Activated CD4-positive, alpha-beta T cell treated with anti-CD3 and anti-CD28 coated beads, Interleukin-2, amount 10 ng/mL, durations not matched to agents 7 days and 5 days (primary cell): ENCODE measurements at places on chromosomes 5 and 9. TPM values are rescaled to one million over a fixed set of nuclear protein-coding genes. Genes with fewer than 3 reads are reported as not detected.

DNA sequence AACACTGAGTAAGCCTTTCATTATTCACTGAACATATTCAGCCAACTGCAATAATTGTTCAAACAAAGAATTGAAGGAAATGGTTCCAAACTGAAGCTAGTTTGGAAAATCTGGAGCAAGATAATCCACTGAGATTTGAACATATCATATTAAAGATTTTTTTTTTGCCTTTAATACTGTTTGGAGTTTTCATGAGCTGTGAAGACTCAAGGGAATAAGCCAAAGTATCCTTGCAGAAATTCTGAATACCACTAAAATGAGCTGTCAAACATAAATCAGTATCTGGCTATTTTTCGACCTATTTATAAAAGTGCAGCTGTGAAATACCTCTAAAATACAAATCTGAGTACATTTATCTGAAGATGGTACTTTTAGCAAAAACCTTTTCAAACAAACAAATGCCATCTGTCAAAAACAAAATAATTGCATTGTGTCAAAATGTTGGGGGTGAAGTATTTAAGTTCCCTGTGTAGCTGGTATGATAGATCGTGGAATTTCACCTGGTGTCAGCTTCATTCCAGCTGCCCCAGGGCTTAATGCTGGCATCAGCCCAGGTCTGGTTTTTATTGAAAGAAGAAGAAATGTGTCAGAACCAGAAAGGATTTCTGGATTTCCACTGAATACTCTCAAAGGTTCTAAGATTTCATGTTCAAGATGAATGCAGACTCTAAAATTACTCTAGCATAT lies 149.0 kb upstream of the GRAMD2B start:
- no peak for DNase-seq
- H3K27ac ChIP-seq, result no peak overlapping the region
- H3K4me1 ChIP-seq, result no peaks in the 10 kb centered on the region
- no peaks in the 10 kb centered on the region for H3K27me3 ChIP-seq
- no peaks in the 10 kb centered on the region for H3K36me3 ChIP-seq

DNA sequence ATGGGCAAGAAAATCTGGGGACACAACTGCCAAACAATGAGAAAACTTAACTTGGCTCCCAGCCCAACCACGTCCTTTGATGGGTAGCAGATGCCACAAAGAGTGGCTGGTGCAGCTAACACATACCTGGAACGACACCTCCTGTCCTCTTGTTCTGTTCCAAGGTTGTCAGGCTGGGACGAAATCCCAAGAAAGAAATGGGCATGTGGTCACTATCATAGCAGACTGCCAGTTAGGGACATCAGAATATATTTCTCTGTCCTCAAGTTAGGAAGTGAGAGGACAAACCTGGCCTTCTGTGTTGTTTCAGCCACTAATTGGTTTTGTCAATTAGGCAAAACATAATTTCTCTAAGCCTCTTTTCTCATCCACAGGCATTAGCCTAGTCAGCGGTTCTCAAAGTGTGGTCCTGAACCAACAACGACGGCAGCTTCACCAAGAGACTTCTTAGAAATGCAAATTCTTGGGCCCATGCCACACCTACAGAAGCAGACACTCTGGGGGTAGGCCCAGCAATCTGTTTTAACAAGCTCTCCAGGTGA lies 63.4 kb downstream of the RAPGEF1 start:
- H3K4me3 ChIP-seq, result peak overlapping the region; percentile 55
- no peaks in the 10 kb centered on the region for H3K27me3 ChIP-seq
- H3K36me3 ChIP-seq, result peaks cover 23% of the 10 kb centered on the region
- peak overlapping the region; percentile 92 for H3K27ac ChIP-seq

GRCh38 chr9:22512495-22512894 lies 65.9 kb downstream of the DMRTA1 start:
- H3K4me1 ChIP-seq, result no peaks in the 10 kb centered on the region
- no peak for DNase-seq
- H3K36me3 ChIP-seq, result no peaks in the 10 kb centered on the region
- no peak overlapping the region for H3K27ac ChIP-seq

GRCh38 chr5:83576341-83576740 lies 104.8 kb downstream of the VCAN start:
- peaks cover 7% of the 10 kb centered on the region for H3K27me3 ChIP-seq
- H3K4me3 ChIP-seq, result no peak overlapping the region
- H3K27ac ChIP-seq, result no peak overlapping the region
- no peak for DNase-seq
- H3K36me3 ChIP-seq, result no peaks in the 10 kb centered on the region
- H3K4me1 ChIP-seq, result no peaks in the 10 kb centered on the region

DNA sequence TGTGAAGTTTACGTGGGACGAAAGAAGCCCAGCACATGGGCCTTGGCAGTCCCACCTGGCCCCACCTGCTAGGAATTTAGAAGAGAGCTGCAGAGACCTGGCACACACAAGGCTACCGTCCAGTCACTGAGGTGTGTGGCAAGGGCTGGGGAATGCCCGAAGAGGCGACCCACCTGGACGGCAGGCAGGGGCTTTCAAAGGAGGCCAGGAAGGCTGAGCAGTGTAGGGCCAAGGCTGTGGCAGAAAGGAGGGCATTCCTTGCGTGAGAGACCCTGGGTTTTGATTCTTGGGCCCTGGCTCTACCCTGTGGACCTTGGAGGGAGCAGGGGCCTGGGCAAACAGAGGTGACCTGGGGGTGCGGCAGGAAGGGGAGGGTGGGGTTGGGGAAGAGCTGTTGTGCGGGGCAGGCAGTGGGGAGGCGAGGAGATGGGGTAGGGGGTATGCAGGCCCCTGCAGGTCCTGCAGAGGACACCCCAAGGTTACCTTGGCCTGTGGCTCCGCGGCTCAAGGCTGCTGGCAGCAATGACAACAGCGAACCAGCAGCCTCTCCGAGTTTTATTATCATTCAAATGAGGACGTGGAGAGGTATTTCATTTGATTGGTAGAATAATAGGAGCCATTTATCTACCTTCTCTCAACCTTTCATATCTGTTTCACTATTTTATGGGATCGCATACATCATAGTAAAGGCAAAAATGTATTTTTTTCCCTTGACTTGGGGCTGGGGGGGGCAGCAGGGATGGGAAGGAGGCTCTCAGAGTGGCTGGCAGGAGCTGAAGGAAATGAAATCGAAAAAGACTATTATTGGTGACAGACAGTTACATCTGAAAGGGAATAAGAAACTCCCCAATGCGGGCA lies 24.8 kb downstream of the TSPAN17 start:
- no peak overlapping the region for H3K27ac ChIP-seq
- H3K36me3 ChIP-seq, result no peaks in the 10 kb centered on the region
- H3K4me3 ChIP-seq, result no peak overlapping the region
- DNase-seq, result no peak

DNA sequence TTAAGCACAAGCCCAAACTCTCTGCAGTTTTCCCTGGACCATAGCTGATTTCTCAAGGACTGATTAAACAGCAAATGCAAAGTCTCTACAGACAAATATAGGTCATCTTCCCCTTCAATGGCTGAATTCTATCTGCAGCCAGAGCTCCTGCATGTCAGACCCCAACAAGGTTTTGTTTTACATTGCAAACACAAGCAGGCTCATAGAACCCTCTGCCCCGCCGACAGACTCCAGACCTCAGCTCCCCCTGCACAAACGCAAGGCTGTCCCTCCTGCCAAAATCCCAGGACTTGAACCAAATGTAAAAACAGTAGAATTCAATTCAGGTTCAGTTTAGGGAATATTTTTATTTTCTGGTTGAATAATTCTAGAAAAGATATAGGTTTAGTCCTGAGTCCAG lies 526.7 kb upstream of the TRPC7 start:
- H3K4me1 ChIP-seq, result no peaks in the 10 kb centered on the region
- H3K27ac ChIP-seq, result no peak overlapping the region
- H3K27me3 ChIP-seq, result no peaks in the 10 kb centered on the region

GRCh38 chr9:82495884-82496777 lies 507.6 kb downstream of the SPATA31D1 start:
- no peaks in the 10 kb centered on the region for H3K27me3 ChIP-seq
- no peaks in the 10 kb centered on the region for H3K4me1 ChIP-seq

GRCh38 chr5:135642934-135643333 lies 64.1 kb upstream of the CXCL14 start:
- no peaks in the 10 kb centered on the region for H3K36me3 ChIP-seq
- no peak overlapping the region for H3K4me3 ChIP-seq
- peaks cover 21% of the 10 kb centered on the region for H3K27me3 ChIP-seq

- H3K36me3 ChIP-seq, result no peaks in the 10 kb centered on the region
- no peaks in the 10 kb centered on the region for H3K27me3 ChIP-seq
Measured at GRCh38 chr5:122442938-122443337, 130.9 kb downstream of the SNCAIP start.

DNA sequence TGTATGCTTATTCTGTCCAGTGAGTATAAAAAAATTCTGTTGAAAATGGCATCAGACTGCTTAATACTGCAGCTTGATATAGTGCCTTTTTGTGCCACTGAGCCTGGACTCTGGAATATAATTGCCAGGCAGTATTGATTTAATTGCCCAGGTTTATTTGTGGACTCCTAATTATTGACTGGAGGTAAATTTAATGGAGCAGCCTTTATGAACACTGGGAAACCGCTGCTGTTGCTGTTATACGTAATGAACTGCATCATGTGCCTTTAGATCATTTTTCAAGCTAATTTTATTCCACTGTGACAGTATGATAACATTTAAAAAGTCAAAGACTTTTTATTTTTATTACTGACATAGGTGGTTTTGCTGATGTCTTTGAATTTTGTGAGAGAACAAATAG lies 90.2 kb upstream of the SH3GL2 start:
- H3K4me1 ChIP-seq, result no peaks in the 10 kb centered on the region
- no peak overlapping the region for H3K4me3 ChIP-seq
- DNase-seq, result no peak

- no peaks in the 10 kb centered on the region for H3K27me3 ChIP-seq
- H3K4me1 ChIP-seq, result peaks cover 3% of the 10 kb centered on the region
- no peaks in the 10 kb centered on the region for H3K36me3 ChIP-seq
- no peak for DNase-seq
- no peak overlapping the region for H3K4me3 ChIP-seq
Measured at GRCh38 chr5:82163452-82164175, 114.5 kb downstream of the RPS23 start.

DNA sequence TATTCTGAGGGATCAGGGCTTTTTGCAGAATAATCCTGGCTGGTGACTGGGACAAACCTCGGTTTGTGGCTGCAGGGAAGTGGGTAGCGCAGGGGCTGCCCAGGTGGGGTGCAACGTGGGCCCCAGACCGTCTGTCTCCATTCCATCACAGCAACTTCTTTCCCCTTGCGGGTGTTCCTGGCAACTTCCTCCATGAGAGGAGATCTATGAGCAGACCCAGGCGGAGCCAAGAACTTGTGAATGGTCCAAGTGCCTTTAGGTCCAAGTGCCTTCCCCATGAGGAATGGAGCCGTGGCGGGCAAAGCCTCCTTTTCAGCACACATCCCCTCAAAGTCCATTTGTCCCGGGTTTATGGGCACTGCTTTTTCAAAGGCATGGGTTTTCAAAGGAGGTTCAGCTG lies 136.5 kb downstream of the PHF2 start:
- H3K27ac ChIP-seq, result no peak overlapping the region
- H3K4me3 ChIP-seq, result no peak overlapping the region
- no peak for DNase-seq
- H3K27me3 ChIP-seq, result peaks cover 8% of the 10 kb centered on the region
- H3K36me3 ChIP-seq, result no peaks in the 10 kb centered on the region

DNA sequence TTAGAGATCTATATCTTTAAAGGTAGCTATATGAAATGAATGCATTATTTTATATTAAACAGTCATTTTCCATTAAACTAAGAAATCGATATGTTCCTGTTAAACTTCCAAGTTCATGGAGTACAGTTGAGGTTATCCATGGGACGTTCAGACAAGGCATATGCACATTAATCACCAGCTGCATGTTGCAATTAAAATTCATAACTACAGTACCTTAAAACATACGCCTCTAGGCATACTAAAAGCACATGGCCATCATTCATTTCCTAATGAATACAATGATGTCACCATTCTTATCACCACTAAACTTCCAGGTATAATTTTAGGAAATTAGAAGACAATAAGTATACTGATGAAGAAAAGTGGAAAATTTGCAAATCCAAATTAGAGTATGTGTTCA lies 174.3 kb downstream of the CDH12 start:
- H3K27ac ChIP-seq, result no peak overlapping the region
- no peak for DNase-seq
- no peaks in the 10 kb centered on the region for H3K4me1 ChIP-seq

- H3K4me1 ChIP-seq, result peaks cover 24% of the 10 kb centered on the region
- no peaks in the 10 kb centered on the region for H3K27me3 ChIP-seq
- peak overlapping the region; percentile 84 for H3K4me3 ChIP-seq
- peaks cover 1% of the 10 kb centered on the region for H3K36me3 ChIP-seq
- peak overlapping the region; percentile 88 for H3K27ac ChIP-seq
Measured at GRCh38 chr9:20684875-20685696, 1.0 kb downstream of the FOCAD start.

DNA sequence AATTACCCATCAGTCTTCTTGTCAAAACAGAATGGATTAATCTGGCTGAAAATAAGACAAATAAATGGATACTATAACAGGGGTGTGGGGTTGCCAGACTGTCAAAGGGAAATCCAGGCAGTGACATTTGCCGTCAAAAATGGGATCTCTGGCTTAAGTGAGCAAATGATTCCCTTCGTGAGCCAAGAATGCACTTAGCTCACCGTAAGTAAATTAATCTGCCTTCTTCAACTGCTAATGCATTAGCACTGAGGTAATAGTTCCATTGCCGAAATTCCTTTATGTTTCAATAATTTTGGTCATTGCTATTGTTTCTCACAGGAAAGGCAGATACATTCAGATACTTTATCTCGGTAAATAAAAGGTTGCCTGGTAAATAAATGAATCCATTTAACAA lies 377.8 kb downstream of the KIAA0825 start:
- H3K27me3 ChIP-seq, result peaks cover 2% of the 10 kb centered on the region
- no peak for DNase-seq
- H3K27ac ChIP-seq, result no peak overlapping the region
- no peak overlapping the region for H3K4me3 ChIP-seq

- H3K27me3 ChIP-seq, result peaks cover 3% of the 10 kb centered on the region
- H3K36me3 ChIP-seq, result no peaks in the 10 kb centered on the region
- no peak overlapping the region for H3K27ac ChIP-seq
- H3K4me1 ChIP-seq, result peaks cover 14% of the 10 kb centered on the region
Measured at GRCh38 chr5:187617-188451, 3.5 kb upstream of the LRRC14B start.

SLC34A3 gene
- total RNA-seq, result not detected

ZBTB34 gene
- 8.7 TPM for total RNA-seq

FSD1L gene
- total RNA-seq, result 8.1 TPM

FEM1C gene
- 13.9 TPM for total RNA-seq

CCNB1 gene
- 182 TPM for total RNA-seq

NDUFAF2 gene
- 22.3 TPM for total RNA-seq

TMEM174 gene
- not detected for total RNA-seq

IFNK gene
- not detected for total RNA-seq
